Fibroblast of lung (primary cell): ENCODE measurements at places on chromosomes 1 and 21.

GRCh38 chr1:1116701-1117468 is 996 bp upstream of the C1orf159 start:
- no peak for DNase-seq

DNA sequence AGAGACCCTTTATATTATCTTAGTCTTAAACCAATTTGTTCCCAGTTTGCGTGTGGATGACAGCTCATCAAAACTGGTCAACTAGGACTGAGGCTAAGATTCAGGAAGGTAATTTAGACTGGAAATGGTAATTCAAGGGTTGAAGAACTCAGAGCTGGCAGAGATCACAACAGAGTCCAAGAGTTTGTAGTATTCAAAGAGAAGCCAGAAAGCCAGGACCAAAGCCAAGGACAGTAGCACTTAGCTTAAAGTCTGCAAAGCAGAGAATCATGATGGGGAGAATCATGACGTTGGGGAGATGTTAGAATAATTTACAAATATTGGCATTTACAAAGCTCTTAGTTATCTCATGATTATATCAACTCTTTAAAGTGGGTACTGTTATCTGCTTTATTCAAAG is 32.6 kb downstream of the RNF11 start:
- DNase-seq = peak; percentile 52

DNA sequence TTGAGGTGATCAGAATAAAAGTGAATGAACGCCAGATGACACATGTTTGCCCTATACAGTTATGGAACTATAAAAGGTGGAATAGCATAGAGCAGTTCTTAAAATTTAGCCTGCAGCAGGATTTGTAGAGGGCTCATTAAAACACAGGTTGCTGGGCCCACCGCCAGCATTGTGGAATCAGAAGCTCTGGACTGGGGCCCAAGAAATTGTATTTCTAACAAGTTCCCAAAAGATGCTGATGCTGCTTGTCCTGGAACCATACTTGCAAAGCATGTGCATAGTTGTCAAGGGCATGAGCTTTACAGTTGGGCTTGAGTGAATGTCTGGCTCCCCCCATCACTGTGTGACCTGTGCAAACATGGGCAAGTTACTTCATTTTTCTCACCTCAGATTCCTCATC is 37.5 kb upstream of the LRRC53 start:
- no peak for DNase-seq

DNA sequence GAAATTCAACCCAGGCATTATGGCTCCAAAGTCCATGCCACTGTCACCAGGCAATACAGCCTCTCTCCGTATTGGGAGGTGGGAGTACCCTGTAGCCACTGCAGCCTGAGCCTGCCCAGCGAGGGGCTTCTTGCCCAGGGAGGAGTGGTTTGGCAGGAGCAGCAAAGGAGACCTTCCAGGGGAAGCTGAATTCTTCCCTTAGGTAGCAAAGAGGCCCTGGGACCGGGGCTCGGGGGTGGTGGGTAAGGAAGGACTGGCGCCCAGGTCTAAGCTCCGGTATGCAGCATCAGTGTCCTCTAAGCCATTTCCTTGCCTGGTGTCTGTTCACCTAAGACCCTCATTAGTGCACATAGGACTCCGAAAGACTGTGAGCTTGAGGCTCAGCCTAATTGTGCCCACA is 17.0 kb downstream of the TNNT2 start:
- no peak for DNase-seq
